Body of pancreas (tissue), 4 donors: ENCODE measurements at places on chromosomes 13 and 19.

- DNase-seq, result no peak
These were observed 4.5 kb upstream of the ARHGAP45 start for GRCh38 chr19:1062387-1063029.

- no peak for DNase-seq
These were observed 76.2 kb downstream of the DHRS12 start for GRCh38 chr13:51727634-51728274.

- DNase-seq, result peak; percentile 49
These were observed 110.5 kb downstream of the COG6 start for GRCh38 chr13:39765801-39766463.

GRCh38 chr19:58021541-58022282 is 12.1 kb upstream of the ZSCAN1 start:
- peak; percentile 58 for DNase-seq

GRCh38 chr13:74645586-74645985 is 511.4 kb upstream of the KLF12 start:
- DNase-seq, result no peak

DNA sequence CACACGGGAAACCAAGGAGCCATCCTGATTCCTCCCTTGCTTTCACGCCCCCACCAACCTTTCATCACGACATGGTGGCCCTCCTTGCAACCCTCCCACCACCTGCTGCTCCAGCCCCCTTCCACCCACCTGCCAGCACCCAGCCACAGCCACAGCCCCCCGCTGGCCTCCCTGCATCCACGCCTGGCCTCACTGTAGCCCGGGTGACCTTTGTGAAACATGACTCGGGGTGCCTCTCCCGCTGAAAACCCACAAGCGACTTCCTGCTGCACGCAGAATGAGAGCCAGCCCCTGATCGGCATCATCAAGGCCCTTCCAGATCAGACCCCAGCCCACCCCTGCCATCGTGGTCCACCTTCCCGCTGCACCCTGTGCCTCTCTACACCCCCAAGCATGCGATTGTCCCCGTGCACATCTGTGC is 14.9 kb downstream of the POP4 start:
- DNase-seq, result no peak

- no peak for DNase-seq
These were observed 26.4 kb downstream of the ZNF493 start for GRCh38 chr19:21423057-21424041.

GRCh38 chr19:3606174-3606689 is 443 bp downstream of the TBXA2R start:
- peak; percentile 67 for DNase-seq

DNA sequence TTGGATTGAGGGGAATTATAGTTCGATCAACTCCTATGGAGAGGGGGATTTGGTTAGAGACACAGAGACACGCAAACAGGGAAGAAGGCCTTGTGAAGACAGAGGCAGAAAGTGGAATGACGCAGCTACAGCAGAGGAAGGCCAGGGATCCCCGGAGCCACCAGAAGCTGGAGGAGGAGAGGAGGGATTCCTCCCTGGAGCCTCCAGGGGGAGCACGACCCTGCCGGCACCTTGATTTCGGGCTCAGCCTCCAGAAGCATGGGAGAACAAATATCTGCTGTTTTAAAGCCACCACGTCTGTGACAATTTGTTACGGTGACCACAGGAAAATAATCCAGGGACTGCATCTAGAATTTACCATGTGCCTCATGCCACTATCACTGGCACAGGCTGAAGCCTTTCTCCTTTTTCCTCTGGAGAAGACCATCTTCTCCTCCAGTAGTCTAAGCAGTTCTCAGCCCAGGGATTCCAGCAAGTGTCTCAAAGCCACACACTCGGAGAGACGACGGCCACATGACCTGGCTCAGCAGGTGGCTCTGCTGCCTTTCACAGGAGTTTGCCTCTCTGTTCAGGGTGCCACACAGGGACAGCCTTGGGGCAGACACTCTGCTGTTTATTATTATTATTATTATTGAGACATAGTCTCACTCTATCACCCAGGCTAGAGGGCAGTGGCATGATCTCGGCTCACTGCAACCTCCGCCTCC is 39.9 kb upstream of the CCNE1 start:
- peak; percentile 58 for DNase-seq

DNA sequence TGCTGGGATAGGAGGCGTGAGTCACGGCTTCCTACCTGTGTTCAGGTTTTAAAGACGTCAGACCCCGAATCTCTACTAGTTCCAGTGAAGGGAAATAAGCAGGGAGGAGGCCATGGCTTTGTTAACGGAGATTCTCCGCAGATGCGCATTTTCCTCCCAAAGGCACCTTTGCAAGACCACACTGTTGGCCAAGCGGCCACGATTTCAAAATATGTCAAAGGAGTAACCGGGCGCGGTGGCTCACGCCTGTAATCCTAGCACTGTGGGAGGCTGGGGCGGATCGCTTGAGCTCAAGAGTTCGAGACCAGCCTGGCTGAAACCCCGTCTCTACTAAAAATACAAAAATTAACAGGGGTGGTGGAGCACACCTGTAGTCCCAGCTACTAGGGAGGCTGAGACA is 21.9 kb downstream of the ZNF763 start:
- DNase-seq, result no peak

- no peak for DNase-seq
These were observed 39.0 kb downstream of the SERTM1 start for GRCh38 chr13:36712770-36713169.

DNA sequence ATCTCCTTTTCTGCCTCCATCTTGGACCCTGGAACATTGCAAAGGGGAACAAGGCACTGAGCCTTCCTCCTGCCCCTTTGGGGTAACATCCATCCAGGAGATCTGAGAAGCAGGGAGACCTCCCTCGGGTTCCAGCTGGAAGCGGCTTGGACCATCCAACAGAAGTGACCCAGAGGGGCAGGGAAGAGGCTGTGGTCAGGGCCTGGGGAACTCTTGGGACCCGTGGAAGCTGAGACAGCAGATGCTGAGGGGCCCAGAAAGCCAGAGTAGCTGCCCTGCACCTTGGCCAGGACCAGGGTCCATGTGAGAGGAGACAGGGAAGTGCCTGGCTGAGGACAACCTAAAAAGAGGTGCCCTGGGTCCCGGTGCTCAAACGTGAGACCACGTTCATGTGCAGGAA is 21.9 kb upstream of the KCTD15 start:
- DNase-seq, result no peak

DNA sequence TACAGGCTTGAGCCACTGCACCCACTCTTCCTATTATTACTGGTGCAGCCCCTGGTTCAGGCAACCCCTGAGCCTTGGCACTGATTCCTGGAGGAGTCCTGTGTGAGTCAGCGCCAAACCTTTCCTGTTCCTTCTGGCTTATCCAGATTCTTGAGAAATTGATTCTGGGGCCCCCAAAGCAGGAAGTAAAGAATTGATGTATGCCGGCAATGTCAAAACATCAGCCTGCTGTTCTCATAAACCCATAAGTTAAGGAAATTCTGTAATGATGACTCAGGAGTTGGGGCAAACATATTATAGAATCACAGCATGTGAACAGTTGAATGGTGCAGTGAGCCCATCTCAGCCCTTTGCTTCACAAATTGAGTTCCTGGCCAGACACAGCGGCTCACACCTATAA is 1.4 kb upstream of the OR7G3 start:
- DNase-seq, result no peak

- DNase-seq, result no peak
These were observed 17.4 kb downstream of the PIP5K1C start for GRCh38 chr19:3682741-3683404.

DNA sequence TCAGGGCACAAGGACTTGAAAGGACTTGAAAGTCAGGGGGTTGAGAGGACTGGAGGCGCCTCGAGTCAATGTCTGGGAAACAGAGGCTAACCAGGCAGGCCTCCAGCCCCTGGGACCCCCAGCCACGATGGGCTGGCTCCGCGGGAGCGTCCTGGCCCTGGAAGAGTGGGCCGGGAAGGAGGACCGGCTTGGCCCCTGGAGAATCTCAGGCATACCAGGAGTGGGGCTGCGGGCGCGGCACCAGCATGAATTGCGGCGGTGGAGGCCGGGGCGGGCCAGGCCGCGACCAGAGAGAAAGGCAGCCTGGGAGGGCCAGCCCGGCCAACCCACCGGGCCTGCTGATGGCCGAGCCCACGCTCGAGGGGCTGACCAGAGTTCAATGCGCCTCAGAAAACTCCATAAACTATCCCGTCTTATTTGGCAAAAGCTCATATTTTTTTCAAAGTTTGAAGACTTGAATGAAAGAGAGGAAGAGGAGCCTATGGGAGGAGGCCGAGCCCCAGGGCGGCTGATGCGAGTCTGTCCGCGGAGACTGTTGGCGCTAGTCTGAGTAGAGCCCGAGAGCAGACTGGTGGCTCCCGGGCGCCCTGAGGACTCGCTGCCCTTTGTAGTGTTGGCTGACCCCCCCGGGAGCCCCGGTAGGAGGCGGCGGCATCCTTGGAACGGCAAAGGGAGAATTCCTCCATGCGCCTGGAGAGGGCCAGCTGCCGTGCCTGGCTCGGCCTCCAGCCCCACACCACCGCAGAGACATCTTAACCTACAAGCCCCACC is 68.0 kb downstream of the MLLT1 start:
- no peak for DNase-seq

DNA sequence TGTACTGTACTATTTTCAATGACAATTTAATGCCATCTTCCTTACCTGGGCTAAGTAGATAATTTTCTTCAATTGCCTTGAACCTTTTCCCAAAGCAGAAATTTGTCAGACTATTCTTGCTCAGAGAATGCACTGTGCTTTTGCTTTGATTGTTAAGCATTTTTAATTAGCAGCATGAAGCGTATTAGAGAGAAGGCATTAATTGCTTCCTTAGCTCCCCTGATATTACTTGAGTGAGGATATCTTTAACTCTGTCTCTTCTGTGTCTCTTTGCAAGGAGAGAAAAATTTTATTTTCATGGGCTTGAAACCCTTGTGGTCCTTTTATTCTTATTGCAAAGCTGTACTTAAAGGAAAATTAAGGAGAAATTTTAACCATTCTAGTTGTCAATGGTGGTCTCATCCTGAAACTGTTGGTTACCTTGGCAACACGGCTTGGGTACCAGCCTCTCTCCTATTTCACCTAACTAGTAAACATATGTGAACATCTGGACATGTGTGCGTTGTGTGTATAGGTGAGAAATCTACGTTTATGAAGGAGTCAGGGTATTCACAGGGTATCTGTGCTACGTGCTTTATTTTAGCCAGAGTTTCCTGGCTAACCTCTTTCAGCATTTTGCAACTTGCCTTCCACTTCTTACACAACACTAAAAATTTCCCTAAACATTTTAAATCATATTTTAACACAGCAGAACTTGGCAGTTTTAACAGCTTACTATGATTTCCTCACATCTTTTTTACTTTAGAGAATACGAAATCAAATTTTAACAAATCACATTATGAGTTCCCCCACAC is 225.5 kb downstream of the KLF5 start:
- DNase-seq, result no peak
